ENCODE measurements at places on chromosomes 12 and 14.
A peak's percentile ranks its signal among the peaks of the same experiment; 100 is the strongest.

DNA sequence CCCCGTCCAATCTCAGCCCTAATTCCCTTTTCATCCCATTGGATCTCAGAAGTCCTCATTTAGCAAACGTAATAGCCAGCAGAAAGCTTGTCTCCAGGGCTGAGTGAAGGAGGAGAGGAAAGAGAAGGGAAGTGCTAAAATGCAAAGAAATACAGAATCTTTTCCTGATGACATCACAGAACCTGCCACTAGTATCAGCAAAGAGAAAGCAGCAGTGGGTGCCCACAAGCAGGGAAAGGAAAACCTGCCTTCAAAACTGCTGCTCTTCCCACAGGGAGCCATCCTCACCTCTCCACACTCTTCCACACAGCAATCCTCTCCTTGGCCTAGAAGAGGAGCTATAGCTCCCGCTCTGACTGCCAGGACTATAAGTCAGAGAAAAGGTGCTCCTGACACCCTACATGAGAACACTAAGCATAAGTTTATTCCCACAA is 11.3 kb downstream of the MED13L start:
- no peak for DNase-seq

GRCh38 chr14:103023881-103024473 is 33.4 kb downstream of the CDC42BPB start:
- no peak for DNase-seq

GRCh38 chr12:105504286-105504685 is 173.8 kb downstream of the C12orf75 start:
- DNase-seq = no peak

- DNase-seq = peak; percentile 52
Measured at GRCh38 chr14:62179367-62180018, 417.3 kb downstream of the SNAPC1 start.

DNA sequence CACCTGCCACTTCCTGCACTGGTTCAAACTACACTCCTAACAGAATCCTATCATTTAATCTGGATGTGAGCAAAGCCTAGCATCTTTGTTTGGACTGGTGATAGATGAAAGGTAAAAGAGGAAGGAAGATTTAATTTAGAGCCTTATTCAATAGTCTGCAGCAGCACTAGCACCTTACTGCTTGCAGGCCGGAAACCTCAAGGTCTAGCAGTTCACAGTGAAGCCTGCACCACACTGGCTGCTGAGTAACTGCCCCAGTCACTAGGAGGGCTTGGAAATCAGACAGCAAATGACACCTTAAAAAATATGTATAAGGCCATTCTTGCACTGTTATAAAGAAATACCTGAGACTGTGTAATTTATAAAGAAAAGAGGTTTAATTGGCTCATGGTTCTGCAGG is 358.0 kb downstream of the DAD1 start:
- DNase-seq = no peak

- no peak for DNase-seq
Measured at GRCh38 chr12:124172636-124173035, 122.3 kb upstream of the RFLNA start.

GRCh38 chr12:25824734-25825133 is 133.7 kb upstream of the RASSF8 start:
- no peak for DNase-seq

DNA sequence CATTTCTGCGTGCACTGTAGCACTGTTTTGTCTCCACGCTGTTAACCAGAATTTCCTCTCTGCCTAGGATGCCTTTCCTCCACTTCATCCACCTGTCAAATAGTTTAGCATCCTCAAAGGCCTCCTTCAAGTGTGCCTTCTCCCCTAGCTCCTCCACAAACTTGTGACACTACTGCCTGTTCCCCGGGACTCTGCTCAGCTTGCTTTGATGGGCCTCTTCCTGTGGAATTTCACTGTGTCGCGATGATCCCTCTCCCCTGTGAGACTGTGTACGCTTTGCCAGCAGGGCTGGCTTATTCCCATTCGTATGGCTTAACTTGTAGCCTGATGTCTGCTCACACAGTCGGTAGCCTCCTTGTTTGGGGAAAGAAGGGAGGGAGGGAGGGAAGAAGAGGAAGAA is 426.8 kb downstream of the VRK1 start:
- no peak for DNase-seq

DNA sequence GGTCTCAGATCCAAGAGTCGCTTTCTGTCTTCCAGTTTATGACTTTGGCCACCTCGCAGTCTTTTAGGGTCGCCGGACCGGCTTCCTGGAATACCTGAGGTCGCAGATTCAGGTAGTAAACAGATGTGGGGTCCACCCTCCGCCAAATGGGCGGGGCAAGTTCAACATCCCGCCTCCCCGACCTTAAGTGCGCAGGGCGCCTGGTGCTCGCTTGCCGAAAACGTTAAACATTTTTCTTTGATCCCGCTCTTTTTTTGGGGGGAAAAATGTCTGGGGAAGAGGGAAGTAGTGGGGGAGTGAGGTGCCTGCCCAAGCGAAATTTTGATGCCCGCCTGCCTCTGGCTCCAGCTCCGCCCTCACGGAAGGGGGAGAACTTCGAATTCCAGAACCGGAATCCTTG is 73.9 kb upstream of the TBX5 start:
- DNase-seq = no peak

GRCh38 chr12:58925751-58926150 is 5.4 kb upstream of the LRIG3 start:
- no peak for DNase-seq

GRCh38 chr12:26001530-26001929 is 43.0 kb downstream of the RASSF8 start:
- DNase-seq = no peak

DNA sequence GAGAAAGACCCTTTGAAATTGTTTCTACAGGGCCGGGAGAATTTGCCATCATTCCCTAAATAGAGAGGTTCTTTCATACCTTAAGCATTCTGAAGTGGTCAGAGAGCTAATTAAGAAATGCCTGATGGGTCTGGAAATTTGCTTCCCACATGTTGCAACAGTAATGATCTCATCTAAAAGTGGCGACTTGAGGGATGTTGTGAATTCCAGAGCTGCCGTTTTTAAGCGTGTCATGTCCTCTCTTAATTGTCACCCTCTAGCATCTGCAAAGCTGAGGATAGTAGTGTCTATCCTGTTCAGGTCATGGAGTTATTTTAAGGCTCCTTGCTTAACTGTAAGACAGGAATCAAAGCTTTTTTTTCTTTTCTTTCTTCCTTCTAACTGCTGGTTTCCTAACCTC is 60.4 kb downstream of the FOS start:
- no peak for DNase-seq

- DNase-seq = no peak
Measured at GRCh38 chr12:49091056-49091835, 3.4 kb downstream of the DHH start.

- no peak for DNase-seq
Measured at GRCh38 chr12:12449533-12450025, 92.7 kb downstream of the BORCS5 start.

DNA sequence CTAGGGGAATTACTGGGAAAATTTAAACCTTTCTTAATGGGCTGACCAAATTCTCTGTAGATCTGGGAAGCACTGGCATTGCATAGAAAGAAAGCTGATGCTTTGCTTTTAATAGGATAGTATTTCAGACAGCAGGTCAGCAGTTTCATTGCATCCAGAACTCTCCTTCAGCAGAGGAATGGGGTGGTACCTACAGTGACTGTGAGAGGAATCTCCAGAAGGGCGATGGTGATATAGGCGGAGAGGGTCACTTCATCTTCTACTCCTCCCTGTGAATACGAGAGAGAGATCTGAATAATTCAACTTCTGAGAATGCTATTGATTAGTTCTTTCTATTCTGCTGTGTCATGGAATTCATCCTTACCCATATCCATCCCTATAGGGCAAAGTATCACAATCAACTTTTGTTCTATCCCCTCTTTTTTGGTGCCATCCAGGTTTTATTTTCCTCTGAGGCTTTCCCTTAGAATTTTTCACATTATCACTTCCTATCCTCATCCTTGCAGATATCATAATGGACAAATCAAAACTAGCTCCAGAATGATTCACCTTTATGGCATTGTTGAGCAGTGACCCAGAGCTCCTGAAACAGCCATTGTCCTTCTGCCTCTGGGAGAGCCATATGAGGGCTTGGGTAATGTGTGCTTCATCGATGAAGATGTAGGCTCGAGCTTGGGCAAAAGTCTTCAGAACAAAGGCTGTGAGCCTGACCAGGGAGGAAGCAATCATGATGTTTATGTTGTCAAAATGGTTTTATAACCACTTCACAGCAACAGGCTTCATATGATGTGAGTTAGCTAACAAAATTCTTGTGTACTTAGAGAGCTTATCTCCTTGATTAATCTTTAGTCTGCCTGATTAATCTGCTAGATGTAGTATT is 38.3 kb downstream of the A2M start:
- DNase-seq = no peak

DNA sequence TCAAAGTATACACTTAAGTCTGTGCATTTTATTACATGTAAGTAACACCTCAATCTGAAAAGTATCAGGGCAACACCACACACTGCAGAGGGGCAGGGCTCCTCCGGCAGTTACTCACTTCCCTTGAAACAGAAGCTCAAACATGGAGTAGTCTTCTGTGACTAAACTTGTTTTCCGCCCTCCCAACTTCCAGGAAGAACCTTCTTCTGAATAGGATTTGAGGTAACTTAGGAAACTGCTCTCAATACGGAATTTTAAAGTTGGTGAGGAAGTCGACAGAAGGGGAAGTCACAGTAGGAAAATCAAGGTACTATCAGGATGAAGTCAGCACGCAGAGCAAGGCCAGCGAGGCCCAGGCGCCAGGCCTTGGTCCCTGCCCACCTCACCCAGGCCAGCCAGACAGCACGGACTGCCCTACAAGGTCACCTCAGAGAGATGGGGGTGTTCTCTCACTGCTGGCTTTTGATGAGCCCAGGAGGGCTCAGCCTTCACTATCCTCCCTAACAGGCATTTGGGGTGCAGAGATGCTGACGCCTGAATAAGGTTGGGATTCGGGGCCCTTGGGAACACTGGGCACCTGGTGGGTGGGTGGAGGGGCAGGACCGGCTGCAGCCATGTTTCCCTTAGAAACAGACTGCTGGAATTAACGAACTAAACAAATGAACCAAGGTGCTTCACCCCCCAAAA is 5.8 kb downstream of the ANKRD9 start:
- no peak for DNase-seq

DNA sequence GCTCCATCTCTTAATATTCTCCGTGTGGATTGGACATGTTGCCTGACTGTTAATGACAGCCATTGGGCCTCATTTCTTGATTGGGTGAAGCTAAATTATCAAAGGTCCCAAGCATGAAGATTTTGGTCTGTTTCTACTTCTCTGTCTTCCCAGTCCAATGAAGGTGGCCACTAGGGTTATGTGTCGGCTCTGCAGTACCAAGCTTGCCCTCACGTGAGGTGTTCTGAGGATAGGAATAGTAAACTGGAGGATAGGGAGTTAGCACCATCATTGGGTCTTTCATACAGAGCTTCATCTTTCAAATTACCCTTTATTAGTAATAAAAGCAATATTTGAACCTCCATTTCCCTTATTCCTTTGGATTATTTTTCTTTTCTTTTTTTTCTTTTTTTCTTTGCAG is 21.9 kb upstream of the BICD1 start:
- no peak for DNase-seq
